PC-9 (cell line): ENCODE measurements at places on chromosomes 1 and 21. TPM values are rescaled to one million over a fixed set of nuclear protein-coding genes. Genes with fewer than 3 reads are reported as not detected.

GRCh38 chr1:224734261-224734935, 118.3 kb downstream of the CNIH3 start:
- no peak for DNase-seq

The LCE1D gene
- not detected in 2 replicates for total RNA-seq

The KIRREL1 gene
- 25.8 and 30.7 TPM in 2 replicates for total RNA-seq

GRCh38 chr1:164631751-164632150, 72.8 kb downstream of the PBX1 start:
- no peak for DNase-seq

- no peak for DNase-seq
Observed at GRCh38 chr1:41766546-41766945, 152.2 kb downstream of the HIVEP3 start.

DNA sequence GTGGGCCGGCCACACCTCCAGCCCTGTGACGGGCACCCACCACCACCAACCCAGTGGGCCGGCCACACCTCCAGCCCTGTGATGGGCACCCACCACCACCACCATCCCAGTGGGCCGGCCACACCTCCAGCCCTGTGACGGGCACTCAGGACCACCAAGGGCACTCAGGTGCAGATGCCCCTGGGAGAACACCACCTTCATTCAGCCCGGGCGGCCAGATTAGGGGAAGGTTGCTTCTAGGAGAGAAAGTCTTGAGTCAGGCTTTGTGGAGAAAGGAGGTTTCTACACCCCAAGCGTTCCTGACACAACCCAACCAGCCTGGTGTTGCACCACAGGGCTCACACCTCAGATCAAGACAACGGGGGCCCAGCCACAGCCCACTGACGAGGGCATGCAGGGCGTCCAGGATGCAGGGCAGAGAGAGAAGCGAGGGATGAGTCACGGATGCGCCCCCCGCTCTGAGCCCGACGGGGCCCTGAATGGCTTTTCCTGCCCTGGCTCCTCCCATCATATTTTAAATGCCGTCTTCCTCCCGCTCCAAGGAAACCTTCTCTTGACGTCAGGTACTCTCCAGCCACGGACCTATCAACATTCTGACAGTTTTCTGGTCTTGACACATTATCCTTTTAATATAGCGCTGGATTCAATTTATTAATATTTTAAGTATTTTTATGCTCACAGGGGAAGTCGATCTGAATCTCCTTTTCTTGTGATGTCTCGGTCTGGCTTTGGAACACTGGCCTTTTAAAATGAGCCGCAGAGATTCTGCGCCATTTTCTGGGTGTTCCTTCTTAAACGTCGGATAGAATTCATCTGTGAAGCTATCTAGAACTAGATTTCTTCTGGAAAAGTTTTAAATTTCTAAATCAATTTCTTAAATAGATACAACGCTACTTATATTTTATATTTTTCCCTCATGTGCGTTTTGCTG, 631 bp upstream of the SPATC1L start:
- DNase-seq = peak; percentile 83

DNA sequence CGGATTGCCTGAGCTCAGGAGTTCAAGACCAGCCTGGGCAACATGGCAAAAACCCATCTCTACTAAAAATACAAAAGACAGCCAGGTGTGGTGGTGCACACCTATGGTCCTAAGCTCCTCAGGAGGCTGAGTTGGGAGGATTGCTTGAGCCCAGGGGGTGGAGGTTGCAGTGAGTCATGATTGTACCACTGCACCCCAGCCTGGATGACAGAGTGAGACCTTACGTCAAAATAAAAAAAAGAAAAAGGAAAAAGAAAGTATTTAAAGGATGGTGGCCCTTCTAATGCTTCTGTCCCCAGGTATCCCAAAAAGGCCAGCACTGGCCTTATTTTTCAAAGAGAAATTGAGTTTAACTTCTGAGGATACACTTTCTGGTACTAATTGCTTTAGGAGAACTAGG, 1.7 kb downstream of the IKBKE start:
- DNase-seq = no peak

GRCh38 chr1:7300893-7301663, 470.0 kb upstream of the VAMP3 start:
- no peak for DNase-seq
